ENCODE measurements at places on chromosomes 12 and 14. TPM values are rescaled to one million over a fixed set of nuclear protein-coding genes. Genes with fewer than 3 reads are reported as not detected.

GRCh38 chr14:50719911-50720759 is 52.0 kb upstream of the SAV1 start:
- H3K4me1 ChIP-seq, result peaks cover 25% of the 10 kb centered on the region
- DNase-seq, result no peak
- peaks cover 21% of the 10 kb centered on the region for H3K36me3 ChIP-seq
- no peak overlapping the region for H3K4me3 ChIP-seq
- no peaks in the 10 kb centered on the region for H3K27me3 ChIP-seq

- H3K36me3 ChIP-seq, result no peaks in the 10 kb centered on the region
- no peak overlapping the region for H3K4me3 ChIP-seq
- H3K27ac ChIP-seq, result no peak overlapping the region
- H3K4me1 ChIP-seq, result peaks cover 2% of the 10 kb centered on the region
Observed at GRCh38 chr12:39935275-39935674, 170.6 kb downstream of the SLC2A13 start.

DNA sequence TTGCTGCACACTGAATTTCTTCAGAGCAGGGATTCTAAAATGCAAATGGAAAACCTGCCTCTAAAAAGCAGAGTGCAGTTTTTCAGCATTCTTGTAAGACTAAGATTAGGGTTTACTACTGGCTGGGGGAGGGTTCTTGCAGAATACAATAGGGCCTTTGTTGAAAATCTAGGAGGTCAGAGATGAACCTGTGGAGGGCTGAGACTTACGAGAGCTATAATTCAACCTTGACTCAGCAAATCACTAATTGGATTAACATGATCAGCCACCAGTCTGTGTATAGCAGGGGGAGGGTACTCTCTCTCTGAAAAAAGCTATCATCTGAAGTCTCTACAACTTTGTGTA is 92.6 kb upstream of the HIF1A start:
- no peak for DNase-seq
- no peak overlapping the region for H3K27ac ChIP-seq
- H3K4me1 ChIP-seq, result peaks cover 57% of the 10 kb centered on the region

- peaks cover 12% of the 10 kb centered on the region for H3K27me3 ChIP-seq
- no peak overlapping the region for H3K27ac ChIP-seq
- DNase-seq, result no peak
Observed at GRCh38 chr12:102462795-102463465, 17.4 kb downstream of the IGF1 start.

DNA sequence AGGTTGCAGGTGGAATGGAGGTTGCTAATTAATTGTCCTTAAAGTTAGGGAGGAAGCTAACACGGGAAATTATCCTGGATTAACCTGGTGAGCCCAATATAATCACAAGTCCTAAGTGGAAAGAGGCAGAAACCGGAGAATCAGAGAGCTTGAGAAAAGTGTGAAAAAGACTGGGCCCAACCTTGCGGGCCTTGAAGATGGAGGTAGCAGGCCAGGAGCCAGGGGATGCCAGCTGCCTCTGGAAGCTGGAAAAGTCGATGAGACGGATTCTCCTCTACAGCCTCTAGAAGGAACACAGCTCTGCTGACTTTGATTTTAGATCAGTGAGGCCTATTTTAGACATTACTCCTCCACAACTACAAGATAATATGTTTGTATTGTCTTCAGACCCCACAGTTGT is 2.1 kb downstream of the SDR9C7 start:
- H3K4me3 ChIP-seq, result no peak overlapping the region
- H3K27me3 ChIP-seq, result peaks cover 27% of the 10 kb centered on the region
- H3K36me3 ChIP-seq, result no peaks in the 10 kb centered on the region
- no peak for DNase-seq
- H3K4me1 ChIP-seq, result peaks cover 3% of the 10 kb centered on the region

The EXOC3L4 gene
- total RNA-seq, result not detected

The ASCL1 gene
- total RNA-seq, result not detected
